ENCODE measurements at places on chromosomes 13 and 19.

DNA sequence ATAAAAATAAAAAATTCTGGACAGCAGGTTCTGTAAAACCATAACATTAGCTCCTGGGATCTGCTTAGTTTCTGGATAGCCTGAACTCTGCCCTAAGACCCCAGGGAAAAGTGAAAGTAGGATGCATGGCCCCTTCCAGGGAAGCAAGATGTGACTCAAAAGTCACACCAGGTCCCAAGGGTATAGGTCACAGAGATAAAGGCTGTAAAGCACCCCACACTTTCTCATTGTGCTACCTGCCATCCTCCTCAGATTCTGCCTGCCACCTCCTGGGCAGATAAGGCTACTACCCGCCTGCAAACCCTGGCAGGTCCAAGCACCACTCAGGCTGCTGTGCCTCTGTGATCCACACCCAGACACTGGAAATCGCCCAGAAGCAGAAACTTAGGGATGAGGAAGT, 20.6 kb downstream of the FFAR2 start:
- peak; percentile 2 for DNase-seq

- no peak for DNase-seq
Observed at GRCh38 chr19:38183251-38183897, 40.6 kb downstream of the DPF1 start.

GRCh38 chr19:56141417-56141993, 418 bp downstream of the ZNF444 start:
- DNase-seq, result no peak

GRCh38 chr13:110045202-110045601, 258.8 kb upstream of the IRS2 start:
- DNase-seq, result no peak

DNA sequence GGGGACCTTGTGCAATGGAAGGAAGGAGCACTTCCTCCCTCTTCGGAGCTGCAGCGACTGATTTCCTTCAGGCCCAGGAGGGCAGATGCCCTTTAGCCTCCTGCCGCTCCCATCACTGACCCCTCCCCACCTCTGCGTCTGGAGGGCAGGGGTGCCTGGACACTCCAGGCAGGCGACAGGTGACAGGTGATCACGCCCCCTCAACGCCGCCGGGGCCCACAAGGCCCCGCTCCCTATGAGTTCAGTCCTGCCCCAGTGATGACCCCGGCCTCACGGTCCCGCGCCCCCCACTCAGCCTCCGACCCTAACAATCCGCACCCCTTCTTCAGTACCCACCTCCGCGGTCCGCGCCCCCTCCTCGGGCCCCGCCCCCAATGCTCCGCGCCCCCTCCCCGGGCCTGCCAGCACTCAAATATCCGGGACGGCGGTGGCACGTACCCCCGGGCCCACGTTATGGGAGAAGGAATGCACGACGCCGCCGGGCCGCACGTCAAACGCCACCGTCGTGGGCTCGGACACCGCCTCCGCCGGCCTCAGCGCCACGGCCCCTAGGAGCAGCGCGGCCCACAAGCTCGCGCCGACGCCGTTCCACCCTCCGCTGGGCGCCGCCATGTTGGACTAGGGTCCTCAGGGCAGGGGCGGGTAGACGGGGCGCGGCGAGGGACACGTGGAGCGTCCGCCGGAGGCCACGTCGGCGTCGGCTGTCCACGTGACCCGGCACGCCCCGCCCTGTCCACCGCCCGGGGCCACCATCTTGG, at the start of gene MYDGF:
Gene MYDGF (minus strand): TSS at position 620 of the 758 bp plus-strand sequence. CDS start 8 bp downstream, at position 612.
- DNase-seq, result peak; percentile 28

DNA sequence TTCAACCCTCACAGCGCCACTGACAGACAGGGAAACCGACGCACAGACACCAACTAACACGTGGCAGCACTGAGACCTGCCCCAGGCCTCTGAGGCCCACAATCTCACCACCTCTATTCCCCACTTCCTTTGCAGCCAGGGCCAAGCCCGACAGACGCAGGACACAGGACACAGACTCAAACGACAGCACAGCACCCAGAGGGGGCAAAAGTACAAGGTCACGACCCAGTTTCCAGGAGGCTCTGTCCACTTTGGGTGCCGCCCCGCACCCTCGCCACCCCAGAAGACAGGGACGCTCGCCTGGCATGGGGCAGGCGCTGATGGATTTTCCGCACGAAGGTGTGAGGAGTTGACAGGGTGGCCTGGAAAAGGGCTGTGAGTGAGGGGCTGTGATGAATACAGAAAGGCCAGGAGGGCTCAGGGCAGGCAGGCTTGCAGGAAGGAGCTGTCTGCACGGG, 48.8 kb downstream of the MLLT1 start:
- DNase-seq, result no peak

DNA sequence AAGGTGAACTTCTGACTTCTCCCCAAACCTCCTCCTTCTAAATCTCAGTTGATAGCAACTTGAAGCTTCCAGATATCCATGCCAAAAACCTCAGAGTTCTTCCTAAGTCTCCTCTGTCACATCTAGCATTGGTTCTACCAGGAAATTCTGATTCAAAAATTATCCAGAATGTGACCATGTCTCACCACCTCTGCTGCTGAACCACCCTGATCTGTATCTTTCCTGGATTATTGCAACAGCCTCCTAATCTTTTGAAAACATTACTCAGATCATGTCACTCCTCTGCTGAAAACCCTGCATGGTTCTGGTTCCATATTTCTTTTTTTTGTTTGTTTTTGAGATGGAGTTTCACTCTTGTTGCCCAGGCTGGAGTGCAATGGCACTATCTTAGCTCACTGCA, 78.7 kb upstream of the TNFSF11 start:
- no peak for DNase-seq

DNA sequence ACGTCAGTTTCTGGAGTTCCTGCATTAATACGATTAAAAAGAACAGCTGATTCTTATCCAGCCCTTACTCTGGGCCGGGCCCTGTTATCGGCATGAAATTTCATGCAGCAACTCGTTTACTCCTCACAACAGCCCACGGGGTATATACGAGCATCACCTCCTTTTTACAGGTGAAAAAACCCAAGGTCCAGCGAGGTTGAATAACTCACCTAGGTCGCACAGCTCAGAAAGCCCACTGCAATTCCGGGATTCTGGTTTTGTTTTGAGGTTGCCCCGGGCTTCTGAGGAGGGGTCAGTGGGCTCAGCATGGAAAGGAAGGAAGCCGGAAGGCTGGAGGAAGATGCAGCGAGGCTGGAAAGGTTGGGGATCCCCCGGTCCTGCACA, 577 bp upstream of the ACP7 start:
- DNase-seq, result no peak

- DNase-seq, result no peak
Observed at GRCh38 chr19:5831159-5831558, 8.3 kb downstream of the FUT6 start.

DNA sequence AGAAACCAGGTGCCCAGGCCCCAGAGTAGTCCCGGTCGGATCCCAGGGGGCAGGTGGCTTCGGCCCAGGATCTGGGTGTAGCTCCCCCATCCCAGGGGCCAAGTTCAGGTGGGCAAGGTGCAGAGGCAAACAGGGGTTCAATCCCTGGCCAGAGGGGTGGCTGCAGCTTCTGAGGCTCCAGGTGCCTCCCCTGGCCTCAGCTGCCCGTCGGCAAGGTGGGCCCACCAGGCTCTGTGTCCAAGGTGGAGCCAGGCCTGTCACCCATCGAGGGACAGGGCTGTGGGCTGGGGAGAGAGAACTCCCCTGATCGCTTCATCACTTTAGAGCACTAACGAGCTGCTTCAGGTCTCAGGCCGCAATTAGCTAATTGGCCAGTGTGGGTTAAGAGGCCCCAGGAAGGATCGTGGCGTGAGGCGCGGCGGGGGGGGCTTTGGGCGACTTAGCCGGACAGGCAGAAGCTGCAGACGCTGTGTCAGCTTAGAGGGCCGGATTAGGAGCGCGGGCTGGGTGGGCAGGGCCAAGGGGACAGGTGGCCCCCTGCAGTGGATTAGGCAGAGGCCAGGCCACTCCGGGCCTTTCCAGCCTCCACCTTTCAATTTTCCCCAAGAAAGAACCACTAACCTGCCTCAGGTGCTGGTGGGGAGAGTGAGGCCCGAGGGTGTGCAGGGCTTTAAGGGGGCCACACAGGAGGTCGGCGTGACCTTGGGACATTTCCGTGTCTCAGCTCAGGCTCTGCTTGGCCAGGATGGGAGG, 2.8 kb upstream of the RAX2 start:
- DNase-seq, result no peak

GRCh38 chr19:45137179-45137761, 23.5 kb downstream of the NKPD1 start:
- DNase-seq, result no peak

DNA sequence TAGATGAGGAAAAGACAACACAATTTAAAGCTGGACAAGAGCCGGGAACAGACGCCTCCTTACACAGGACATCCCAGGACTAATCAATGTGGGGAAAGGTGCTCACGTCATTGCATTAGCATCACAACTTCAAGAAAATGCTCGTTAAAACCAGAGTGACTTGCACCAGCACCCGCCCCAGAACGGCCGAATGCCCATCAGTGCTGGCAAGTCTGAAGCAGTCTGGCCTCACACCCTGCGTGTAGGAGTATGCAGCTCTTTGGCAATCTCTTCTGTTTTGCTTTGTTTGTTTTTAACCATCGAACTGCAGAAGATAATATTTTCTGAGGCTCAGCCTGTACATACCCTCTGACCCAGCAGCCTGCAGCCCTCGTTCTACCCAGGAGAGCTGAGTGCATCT, 44.8 kb upstream of the LDLR start:
- DNase-seq, result no peak

DNA sequence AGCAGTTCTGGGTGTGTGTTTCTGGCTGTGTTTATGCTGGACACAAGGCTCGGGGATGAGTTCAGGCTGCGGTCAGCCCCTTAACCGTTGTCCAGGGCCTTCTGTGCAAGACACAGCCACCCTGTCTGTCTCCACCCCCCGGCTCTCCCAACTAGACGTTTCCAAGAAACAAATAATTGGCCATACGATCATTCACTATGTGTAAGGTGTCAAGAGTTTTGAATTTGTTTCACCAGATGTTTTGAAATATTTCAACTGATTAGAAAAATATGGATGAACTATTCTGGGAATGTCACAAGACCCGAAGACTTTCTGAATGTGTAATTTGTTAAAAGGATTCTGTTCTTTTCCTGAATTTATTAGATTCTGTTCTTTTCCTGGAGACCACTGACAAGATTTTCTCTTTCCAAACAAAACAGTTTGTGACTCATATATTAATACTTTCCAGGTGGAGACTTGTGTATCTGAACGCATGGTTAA, 318.2 kb downstream of the MYO16 start:
- no peak for DNase-seq

DNA sequence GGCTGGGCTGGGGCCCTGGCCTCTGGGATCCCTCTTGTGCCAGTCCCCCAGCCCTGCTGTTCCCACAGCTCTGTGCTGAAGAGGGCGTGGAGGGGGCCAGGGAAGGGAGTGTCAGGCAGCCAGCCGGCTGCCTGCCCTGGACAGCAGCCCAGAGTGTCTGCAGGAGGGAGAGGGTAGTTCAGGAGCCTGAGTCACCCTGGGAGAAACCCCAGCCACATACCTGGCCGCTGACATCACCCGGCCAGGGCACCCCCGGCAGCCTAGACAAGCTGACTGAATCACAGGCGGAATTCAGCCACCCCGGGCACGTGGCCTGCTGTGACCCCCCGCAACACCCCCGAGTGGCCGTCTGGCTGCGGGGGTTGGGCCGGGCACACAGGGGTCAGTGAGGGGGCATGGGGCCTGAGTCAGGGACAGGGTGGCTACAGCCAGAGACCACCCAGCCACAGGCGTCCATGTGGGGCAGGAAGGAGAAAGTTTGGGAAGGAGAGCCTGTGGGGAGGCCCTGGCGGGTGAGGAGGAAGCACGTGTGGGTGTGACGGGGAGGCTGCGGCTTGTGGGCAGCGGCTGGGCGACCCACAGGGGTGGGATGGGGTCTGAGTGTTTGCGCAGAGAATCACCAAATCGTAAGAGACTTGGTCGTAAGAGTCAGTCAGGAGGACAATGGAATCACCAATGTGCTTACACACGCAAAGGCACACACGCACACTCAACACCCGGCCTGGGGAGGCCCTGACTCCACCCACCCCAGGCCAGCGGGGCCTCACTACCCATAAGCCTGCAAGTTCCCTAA, 11.9 kb upstream of the FOSB start:
- DNase-seq, result peak; percentile 98

DNA sequence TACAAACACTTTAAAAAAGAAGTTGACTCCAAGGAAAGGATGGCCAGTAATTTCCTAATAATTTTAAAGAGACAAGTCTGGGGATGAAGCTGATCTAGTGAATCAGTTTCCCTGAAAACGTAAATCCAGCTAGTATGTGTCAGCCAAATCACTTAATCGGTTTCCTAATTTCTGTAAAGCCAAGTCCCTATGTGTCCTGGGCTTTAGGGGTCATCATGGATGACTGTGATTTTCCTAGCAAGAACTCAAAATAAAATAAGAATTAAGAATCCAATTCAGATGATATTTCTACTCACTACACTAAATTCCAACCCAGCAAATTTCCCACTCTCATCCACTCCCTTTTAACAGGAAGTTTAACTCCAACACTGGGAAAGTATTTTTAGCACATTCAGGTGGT, 35.9 kb downstream of the ELF1 start:
- no peak for DNase-seq

DNA sequence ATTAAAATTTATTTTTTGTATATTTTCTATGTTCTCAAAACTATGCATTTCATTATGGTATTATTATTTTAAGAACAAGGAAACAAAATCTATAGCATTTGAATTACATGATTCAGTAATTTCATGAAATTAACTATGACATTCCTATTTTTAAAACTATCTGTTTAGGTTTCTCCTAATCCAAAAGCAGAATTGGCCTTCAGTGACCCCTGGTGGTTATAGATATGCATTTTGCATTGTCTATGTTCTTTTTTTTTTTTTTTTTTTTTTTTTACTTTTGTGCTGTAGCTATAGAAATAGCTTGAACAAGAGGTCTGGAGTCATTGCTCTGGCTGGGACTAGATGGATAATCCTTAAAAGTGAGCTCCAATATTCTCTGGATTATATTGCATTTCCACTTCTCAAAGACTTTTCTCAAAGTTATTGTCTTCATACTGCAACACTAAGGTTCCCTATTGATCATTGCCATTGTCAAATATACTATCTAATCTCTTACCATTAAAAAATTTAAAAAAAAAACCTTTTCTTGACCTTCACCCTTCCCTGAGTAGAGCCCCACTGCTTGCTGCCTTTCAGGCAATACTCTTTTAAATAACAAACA, 15.9 kb upstream of the DNAJC3 start:
- no peak for DNase-seq

DNA sequence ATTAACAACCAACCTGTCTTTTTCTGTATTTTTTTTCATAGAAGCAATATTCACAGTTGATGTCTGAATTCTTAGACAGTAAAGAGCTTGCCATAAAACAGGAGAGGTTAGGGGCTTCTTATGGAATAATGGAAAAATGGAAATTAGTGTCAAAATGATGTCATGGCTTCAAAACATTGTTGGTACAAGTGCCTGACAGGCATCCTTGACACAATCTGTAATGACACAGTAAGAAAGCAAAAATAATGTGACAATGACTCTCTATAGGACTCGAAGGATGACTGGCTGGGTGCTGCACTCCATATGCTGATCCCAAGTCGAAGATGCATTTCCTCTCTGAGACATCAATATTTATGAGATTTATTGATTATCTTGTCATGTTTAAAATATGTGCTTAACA, 205.3 kb upstream of the DACH1 start:
- no peak for DNase-seq
